ENCODE measurements at places on chromosomes 6 and 20.

GRCh38 chr6:156197513-156197912 lies 579.7 kb upstream of the ARID1B start:
- no peak for DNase-seq

- no peak for DNase-seq
These were observed 73.2 kb downstream of the JPH2 start for GRCh38 chr20:44113618-44114376.

DNA sequence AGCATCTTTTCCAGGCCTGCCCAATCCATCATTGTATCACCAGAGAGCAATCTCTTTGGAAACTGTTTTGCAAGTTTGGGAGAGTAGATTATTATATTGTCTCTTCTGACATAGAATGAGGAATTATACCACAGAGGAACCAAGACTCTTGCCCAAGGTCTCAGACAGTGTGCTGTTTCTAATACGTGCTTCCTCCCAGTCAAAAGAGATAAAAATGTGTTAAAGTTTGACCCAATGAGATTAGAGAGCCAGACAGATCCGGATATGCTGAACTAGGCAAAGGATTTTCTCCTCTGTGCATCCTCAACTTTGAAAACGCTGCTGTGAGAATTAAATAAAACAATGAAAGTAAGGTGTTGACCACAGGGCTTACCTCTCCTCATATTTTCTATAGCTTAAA lies 18.6 kb upstream of the NT5E start:
- DNase-seq, result no peak

DNA sequence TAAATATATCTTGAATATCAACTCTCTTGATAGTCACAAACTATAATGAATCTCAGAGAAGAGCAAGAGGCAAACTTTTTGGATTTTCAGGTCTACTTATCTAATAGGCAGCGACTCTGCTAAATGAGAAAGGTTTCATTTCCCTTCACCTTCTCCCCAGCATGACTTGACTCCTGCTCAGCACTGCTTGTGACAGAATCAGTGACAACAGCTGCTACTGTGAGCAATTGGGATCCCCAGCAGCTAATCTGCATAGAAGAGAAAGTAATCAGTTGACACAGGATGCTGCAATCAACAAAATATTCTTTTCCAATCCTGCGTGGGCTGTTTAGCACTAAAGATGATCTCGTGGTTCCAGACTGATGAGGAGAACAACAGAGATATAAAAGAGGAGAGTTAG lies 205.5 kb downstream of the MMUT start:
- no peak for DNase-seq

DNA sequence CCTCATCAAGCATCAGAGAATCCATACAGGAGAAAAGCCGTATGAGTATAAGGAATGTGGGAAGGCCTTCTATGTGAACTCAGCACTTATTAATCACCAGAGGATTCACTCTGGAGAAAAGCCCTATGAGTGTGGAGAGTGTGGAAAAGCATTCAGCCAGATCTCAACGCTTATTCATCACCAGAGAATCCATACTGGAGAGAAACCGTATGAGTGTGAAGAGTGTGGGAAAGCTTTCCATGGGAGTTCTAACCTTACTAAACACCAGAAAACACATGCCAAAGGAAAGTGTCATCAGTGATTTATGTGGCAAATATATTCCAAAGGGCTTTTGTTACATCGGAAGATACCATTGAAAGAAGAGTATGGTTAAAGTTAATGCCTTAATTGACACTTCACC lies 25.4 kb downstream of the ZKSCAN8 start:
- peak; percentile 58 for DNase-seq

DNA sequence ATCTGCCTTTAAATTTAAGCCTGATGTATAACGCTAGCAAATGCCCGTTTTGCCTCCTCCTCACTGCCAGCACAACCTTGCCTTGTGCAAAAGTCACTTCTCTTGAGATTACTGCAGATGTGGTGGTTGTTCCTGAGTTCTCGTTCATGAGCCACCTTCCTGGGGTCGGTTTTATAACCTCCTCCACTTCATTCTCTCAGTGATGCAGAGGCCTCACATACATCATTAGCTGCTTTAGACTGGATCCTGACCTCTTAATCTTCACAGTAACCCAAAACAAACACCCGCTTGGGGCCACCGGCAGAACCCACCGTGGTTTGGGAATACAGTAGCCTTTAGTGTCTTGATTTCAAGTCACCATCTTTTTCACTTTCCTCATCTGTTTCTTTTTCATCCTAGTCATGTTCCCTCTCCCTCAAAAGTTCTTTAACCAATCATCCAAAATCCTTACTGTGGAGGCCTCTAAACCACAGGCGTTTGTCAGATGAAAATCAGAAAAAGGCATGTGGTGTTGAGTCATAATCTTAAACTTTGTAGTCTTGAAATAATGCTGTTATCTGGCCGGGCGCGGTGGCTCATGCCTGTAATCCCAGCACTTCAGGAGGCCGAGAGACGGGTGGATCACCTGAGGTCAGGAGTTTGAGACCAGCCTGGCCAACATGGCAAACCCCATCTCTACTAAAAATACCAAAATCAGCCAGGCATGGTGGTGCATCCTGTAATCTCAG lies 430.3 kb upstream of the SOX4 start:
- peak; percentile 69 for DNase-seq

All from stromal cell of bone marrow (primary cell).